Bladder microvascular endothelial cell (primary cell): ENCODE measurements at places on chromosomes 16 and 17. TPM values are rescaled to one million over a fixed set of nuclear protein-coding genes. Genes with fewer than 3 reads are reported as not detected.

Gene GUCY2D
- total RNA-seq, result not detected in 2 replicates

Gene SLFN13
- total RNA-seq, result 2.6 and 6.2 TPM in 2 replicates

Gene CNGB1
- total RNA-seq, result not detected in 2 replicates

Gene ACSM3
- total RNA-seq, result 0.32 and 1.4 TPM in 2 replicates

Gene CDRT15L2
- total RNA-seq, result not detected in 2 replicates
